Left colon (tissue), 2 donors: ENCODE measurements at places on chromosomes 16 and 17. TPM values are rescaled to one million over a fixed set of nuclear protein-coding genes. Genes with fewer than 3 reads are reported as not detected.

The FBXO39 gene
- total RNA-seq = 0.20 TPM

The MYH3 gene
- 1.0 TPM for total RNA-seq

The SLC35G6 gene
- total RNA-seq = not detected

The TMEM101 gene
- 25.9 TPM for total RNA-seq

The THRA gene
- total RNA-seq = 56.3 TPM

The ABCC6 gene
- total RNA-seq = 27.8 TPM

The TSR3 gene
- total RNA-seq = 50.7 TPM

The MT1A gene
- total RNA-seq = 4.7 TPM

The CTRB1 gene
- 2.4 TPM for total RNA-seq

The CDH1 gene
- 770 TPM for total RNA-seq

The LRRC45 gene
- total RNA-seq = 14.2 TPM

The MYO15B gene
- 676 TPM for total RNA-seq

The TM4SF5 gene
- total RNA-seq = 26.9 TPM

The NACA2 gene
- not detected for total RNA-seq

The OR2C1 gene
- total RNA-seq = not detected

The LLGL2 gene
- total RNA-seq = 529 TPM

The SLC16A6 gene
- total RNA-seq = 0.20 TPM

The APOBR gene
- total RNA-seq = 96.0 TPM

The PDILT gene
- total RNA-seq = not detected
